MG63 (cell line): ENCODE measurements at places on chromosomes 4 and X.

DNA sequence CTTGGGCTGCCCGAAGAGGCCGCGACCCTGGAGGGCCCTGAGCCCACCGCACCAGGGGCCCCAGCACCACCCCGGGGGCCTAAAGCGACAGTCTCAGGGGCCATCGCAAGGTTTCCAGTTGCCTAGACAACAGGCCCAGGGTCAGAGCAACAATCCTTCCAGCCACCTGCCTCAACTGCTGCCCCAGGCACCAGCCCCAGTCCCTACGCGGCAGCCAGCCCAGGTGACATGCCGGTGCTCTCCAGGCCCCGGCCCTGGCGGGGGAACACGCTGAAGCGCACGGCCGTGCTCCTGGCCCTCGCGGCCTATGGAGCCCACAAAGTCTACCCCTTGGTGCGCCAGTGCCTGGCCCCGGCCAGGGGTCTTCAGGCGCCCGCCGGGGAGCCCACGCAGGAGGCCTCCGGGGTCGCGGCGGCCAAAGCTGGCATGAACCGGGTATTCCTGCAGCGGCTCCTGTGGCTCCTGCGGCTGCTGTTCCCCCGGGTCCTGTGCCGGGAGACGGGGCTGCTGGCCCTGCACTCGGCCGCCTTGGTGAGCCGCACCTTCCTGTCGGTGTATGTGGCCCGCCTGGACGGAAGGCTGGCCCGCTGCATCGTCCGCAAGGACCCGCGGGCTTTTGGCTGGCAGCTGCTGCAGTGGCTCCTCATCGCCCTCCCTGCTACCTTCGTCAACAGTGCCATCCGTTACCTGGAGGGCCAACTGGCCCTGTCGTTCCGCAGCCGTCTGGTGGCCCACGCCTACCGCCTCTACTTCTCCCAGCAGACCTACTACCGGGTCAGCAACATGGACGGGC lies 579 bp downstream of the ABCD1 start:
- DNase-seq = no peak

DNA sequence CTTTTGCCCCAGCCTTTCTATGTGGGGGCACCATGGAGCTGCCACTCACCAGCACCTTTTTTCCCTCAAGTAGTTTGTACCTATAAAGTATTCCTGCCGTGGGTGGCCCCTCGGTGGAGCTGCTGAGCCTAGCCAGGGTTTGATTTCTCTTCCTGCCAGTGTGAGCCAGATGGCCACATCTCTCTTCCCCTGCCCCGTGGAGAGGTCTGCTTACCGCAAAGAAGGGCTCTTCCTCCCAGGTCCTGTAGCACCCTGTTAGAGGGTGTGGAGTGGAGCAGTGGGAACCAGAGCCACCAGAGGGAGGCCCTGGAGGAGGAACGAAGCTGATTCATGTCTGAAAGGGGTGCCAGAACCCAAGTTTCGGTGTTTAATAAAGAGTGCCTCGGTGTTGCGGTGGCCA lies 95.4 kb downstream of the PTTG2 start:
- DNase-seq = no peak

DNA sequence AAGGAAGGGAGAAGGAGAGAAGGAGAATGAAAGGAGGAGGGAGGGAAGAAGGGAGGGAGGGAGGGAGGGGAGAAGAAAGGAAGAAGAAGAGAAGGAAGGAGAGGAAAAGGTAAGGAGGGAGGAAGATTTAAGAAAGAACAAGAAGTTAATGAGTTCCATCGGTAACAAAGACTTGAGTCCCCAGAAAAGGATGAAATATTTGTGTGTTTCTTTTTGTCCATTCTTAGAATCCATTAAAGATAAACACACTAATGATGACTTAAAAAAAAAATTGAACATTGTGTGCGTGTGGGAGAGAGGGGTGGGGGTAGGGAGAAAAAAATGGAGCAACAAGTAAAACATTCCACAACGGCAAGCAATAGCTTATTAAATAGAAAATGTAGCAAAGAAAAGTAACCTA lies 131.4 kb downstream of the THOC2 start:
- no peak for DNase-seq

DNA sequence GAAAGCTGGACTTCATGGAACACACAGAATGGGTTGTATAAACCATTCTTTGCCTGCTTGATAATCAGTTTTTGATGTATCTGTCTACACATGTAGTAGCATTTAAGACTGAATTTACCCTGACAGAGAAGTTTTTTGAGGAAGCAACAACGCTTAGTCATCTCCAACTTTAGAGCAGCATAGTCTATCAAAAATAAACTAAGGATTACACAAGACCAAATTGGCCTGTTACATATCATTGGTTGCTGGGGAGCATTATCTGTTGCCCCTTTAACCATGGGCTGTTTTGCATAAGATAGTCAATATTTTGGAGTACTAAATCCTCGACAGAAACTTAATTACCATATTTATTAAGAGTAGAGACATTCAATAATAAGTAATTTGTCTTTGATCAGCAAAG lies 347.4 kb downstream of the FAM47B start:
- no peak for DNase-seq

DNA sequence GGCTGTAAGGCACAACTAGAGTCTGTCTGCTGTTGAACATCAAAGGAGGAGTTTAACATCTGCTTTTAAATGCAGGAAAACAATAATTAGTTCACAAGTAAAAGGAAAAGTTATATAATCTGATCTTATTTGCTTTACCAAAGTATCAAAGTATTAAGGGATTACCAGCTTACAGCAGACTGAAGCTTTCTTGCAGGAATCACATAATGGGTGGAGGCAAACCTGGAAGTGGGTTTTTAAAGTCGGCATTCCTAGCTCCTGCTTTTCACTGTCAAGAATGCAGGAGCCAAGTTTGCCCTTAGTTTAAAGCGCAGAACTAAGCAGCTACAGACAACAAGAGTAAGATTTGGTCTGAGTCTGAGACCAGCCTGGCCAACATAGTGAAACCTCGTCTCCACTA lies 122.2 kb downstream of the APBB2 start:
- no peak for DNase-seq

DNA sequence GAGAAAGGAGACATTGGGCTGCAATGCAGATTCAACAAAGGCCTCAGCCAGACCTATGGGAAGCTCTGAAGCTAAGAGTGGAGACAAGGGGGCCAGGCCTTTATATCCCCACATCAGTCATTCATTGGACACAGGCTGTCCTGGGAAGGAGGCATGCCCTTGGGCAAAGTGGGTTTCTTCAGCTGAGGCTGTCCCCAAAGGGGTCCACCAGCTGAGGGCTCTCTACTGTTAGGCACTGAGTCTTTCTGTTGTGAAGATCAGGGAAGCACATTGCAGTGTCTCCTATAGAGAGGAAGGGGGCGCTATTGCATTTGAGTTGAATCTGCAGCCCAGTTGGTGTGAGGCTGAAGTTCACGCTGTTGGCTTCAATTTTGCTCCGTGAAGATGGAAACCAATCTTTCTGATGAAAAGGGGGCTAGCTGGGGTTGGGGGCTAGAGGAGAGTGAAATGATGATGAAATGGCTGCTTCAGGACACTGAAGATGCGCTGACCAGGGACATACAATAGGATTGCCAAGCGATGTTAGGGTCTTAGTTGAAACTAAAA lies 48.0 kb downstream of the SLC25A5 start:
- DNase-seq = no peak

- no peak for DNase-seq
Observed at GRCh38 chr4:86976801-86977485, 42.1 kb downstream of the AFF1 start.

DNA sequence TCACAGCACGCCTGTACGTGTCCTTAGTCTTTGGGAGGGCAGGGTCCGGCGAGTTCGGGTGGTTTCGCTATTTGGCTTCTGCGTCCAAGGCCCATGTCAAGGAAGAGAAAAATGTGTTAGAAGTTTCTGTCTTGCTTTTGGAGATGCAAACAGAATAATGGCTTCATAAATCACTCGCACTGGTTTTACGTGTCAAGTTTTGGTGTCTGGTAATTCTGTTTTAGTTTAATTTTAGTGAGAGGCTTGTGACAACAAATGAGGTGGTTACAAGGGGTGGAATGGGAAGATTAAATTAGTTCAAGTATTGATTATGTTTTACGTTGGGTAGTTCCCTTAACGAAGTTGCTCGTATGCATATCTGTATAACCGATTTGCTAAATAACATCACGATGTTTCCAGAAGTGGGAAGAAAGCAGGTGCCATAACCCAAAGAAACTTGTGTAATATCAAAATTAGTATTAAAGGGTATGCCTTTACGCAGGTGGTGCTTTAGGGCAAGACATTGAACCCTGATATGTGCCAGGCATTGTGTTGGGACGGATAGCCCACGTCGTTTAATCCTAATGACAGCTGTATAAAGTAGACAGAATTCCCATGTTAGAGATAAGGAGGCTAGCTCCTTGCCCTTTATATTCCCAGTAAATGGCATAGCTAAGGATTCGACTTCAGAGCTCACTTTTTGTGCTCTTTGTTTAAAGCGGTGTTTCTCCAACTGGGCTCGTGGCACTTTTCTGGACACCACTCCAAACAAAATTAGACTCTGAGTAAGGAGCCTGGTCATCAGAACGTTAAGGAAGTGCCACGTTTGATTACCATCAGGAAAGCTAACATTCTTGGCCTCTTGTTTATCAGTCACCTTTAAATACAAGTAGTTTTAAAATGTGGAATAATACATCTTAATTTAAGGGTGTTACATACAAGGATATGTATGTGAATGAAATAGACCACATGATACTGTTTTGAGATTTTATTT lies 843 bp downstream of the RPL34 start:
- DNase-seq = no peak

GRCh38 chrX:57901466-57901865 lies 8.8 kb downstream of the ZXDA start:
- DNase-seq = no peak

DNA sequence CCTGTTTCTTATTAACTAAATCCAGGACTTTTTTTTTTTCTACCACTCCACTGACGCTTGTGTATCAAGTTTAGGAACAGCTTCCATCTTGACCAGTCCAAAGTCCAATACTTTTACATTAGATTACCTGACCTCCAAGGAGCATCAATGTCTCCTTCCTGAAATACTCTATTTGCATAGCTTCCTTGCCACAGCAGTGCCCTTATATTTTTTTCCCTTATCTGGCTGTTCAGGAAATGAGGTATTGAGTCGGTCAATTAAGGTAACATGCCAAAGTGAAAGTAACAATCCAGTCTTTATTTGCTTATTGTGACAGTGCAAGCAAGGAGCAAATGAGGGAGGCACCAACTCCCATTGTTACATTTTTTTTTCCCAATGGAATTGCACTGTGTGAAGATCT lies 730.8 kb upstream of the NDST4 start:
- no peak for DNase-seq

DNA sequence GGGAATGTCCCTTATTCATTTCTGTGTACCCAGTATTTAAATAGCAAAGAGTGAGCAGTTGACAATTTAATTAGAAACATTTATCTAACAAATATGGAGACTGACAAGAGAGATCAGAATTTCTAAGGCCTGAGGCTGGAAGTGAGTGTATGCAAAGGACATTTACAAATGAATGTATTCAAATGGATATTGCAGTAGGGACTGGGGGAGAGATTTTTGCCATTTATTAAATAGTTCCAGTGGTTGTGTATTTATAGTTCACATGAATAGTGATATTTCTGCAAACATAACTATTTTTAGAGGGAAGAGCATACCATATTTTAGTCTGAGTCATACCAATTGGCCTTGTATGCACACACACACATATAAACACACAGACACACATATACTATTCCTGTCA lies 592.4 kb downstream of the GLUD2 start:
- no peak for DNase-seq

DNA sequence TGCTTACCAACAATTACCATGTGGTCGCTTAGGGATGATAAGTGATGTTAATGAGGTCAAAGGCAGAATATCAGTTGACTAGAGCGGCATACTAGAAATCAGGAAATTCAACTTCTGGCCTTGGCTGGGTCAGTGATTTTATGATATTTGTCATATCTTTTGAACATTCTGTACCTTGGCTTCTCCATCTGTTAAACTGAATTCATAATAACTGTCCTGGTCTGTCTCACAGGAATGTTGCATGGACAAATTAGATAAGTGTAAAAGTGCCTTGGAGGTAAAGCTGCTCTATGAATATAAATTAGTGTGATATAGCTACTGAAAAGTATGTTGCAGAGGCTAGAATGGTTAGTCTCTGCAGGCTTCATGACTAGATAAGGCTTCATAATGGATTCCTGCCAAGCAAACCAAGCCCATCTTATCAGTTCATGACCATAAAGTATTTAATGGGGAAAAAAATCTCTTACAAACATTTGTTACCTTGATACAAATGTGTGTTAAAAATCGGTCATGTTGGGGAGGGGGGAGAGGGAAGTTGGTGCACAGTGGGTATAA lies 104.6 kb upstream of the BMPR1B start:
- no peak for DNase-seq

DNA sequence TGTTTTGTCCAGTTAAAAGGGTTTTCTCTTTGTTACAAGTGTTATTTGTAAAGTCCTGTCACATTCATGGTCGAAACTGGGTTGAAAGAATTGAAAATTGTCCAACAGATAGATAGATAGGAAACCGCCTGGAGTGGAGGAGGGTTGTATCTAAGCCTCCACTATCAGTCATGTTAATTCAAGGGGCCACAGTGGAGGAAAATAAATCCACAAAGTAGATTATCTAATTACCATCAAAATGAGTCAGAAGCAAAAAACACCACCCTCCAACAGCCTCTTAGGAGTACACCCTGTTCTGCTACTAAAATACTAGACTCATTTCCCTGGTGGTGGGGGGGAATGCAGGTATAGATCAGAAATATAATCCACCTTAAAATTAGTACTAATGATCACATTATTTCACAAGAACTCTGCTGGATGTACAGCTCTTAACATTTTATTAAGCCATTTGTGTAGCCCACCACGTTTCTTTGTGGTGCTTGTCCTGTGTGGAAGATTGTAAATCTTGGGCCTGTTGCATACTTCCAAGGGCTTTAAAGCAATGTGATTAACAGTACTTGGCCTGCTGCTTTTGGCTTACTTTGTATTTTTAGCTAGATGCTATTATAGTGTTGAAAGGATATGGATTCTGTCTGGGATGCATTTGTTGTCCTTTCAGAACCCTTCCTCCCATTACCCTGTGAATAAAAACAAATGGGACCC lies 26.8 kb downstream of the RBBP7 start:
- DNase-seq = no peak

- no peak for DNase-seq
Observed at GRCh38 chrX:106874075-106874474, 29.1 kb downstream of the RIPPLY1 start.

GRCh38 chr4:5735463-5735862 lies 24.5 kb downstream of the EVC start:
- DNase-seq = no peak

DNA sequence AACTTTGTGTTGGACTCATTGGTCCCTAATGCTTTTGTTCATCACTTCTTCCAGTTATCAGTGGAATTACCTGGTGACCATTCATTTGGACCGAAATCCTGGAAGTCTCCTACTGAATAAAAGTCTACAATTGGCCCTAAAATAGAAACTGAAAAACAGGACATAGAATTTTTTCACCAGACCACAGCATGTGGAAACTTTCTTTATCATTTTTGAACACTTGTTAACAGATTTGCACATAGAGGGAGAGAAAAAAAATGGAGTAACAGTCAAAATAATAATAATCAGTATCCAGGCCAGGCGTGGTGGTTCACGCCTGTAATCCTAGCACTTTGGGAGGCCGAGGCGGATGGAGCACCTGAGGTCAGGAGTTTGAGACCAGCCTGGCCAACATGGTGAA lies 7.1 kb downstream of the EPGN start:
- no peak for DNase-seq

GRCh38 chr4:149158817-149159216 lies 656.8 kb downstream of the IQCM start:
- no peak for DNase-seq

- DNase-seq = no peak
Observed at GRCh38 chrX:63754136-63754859, 30.7 kb downstream of the ARHGEF9 start.
